Psoas muscle (tissue), 8 donors: ENCODE measurements at places on chromosomes 4 and X. TPM values are rescaled to one million over a fixed set of nuclear protein-coding genes. Genes with fewer than 3 reads are reported as not detected.

- DNase-seq, result no peak
These were observed 209.2 kb downstream of the LHFPL1 start for GRCh38 chrX:112470551-112470950.

GRCh38 chr4:153233761-153234371 lies 29.6 kb downstream of the TRIM2 start:
- no peak for DNase-seq

DNA sequence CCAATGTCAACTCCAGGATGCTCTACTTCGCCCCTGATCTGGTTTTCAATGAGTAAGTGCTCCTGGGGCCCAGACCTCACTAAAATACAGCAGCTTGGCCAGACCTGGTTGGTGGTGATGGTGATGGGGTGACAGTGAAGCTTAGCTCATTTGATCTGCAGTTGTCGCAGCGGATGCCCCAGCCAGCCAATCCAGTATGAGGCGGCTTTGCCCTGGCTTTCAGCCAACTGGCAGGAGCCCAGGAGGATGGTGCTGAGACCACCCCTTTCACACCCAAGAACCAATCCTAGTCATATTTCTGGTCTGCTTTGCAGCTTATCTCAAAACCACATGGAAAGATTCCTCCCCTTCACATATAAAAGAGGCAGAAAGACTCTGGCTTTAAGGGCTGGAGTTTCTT lies 173.8 kb downstream of the AR start:
- no peak for DNase-seq

- DNase-seq, result peak; percentile 19
These were observed 78.5 kb downstream of the ABLIM2 start for GRCh38 chr4:8079916-8080753.

DNA sequence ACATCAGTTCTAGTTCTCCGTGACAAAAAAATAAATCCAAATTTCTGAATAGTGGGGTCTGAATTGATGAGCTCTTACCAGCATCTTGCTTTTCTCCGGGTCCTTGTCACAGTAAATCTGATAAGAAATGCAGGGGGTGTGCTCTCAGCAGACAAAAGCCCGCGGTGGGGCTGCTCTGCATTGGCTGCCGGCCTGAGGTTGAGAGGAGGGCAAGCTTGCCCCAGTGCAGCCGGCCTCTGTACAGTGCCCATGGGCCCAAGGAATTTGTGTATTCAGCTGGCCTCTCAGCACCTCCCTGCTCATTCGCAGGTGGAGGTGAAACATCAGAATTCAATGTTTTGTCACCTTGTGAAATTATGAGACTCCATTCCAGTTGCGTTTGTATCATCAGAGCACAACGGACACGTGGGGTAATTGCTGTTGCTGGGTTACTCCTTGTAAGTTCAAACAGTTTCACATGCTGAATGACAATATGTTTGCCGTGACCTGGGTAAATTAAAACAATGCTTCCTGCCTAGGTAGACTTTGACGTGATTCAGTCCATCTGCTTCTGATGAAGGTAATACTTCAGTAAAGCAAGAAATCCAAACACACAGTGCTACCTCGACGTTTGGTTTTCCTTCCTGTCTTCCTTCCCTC lies 596.4 kb downstream of the MID1IP1 start:
- DNase-seq, result no peak

- peak; percentile 55 for DNase-seq
These were observed 298.3 kb downstream of the TEX13A start for GRCh38 chrX:104922206-104922621.

DNA sequence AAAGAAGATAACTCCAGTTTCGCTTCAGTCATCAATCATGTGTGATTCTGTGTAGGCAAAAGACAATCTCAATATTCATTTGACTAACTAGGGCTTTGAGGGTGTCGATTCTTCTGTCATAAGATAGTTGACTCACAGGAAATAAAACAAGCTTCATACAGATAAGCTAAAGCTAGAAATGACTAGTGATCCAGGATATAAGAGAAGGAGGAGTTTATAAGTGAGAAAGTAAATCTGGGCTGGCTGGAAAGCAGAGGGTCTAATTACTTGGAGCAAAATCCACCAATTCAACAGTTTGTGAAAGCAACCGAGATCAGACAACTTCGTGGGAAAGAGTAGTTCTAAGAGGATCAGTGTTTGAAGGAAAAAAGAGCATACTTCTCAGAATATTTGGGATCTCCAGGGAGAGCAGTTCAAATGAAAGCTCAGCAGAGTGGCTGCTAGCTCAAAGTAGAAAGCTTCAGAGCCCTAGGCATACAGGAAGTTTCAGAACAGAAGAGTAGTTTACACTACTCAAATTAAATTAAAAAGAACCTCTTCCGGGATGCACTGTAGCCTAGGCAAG lies 429.3 kb downstream of the INPP4B start:
- DNase-seq, result no peak

DNA sequence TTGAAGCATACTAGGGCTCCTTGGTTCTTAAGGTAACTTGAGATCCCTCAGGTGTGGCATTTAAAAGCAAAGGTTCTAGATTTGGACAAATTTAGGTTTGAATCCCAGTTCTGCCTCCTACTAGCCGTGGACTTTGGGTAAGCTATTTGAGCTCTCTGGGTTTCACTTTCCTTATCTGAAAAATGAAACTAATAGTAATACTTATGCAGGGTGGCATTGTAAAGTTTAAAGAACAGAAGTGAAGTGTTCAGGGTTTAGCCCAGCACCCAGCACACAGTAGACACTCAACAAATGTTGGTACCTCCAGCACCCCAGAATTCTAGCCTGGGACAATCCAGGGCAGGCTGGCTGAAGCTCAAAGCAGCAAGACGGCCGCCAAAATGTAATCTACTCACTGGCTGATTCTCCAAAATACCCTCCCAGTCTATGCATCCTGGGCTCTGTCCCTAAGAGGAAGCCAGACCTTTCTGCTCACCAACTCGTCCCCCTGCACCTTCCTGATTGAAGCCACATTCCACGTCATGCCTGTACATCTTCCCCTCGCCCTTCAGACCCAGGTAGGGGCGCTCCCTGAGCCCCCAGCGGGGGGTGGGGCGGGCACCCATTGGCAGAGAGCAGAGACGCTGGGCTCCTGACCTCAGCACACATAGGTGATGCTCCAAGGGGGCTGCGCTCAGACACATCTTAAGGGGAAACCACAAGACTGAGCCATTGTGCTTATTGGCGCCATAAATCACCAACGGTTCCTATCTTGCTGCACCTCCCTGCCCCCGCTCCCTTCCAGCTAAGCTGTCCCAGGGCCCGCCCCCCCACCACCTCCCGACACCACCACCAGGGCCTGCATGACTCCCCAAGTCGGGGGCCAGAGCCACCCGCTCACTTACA lies 160.6 kb downstream of the BCOR start:
- no peak for DNase-seq

DNA sequence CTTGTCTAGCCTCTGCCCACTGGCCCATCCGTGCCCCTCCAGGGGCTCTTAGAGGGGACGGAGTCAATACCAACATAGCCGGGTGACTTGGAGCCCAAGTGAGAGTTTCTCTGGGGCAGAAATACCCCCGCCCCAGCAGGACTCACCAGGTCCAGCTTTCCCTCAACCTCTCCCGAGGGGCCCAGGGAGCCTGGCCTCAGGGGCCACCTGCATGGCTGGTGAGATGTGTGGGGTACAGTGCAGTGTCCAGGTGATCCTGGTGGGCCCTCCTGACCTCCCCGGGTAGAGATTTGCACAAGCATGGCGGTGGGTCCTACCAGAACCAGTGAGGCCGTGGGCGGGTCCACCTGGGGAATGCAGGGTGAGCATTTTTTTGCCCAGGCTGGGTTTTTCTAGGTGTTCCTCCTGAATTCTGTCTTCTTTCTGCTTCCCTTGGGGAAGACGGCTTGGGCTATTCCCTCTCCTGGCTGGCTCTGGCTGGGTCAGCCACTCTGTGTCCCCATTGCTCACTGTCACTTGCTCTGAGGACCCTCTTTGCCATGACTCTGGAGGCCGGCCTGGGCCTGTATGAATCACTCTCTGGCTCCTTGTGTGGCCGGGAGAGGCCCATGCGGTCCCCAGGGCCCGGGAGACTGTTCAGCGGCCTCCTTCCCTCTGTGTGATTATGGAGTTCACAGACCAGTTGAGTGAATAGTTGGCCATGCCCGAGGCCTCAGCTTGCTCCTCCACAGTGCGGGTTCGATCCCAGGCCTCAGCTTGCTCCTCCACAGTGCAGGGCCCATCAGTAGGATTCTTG lies 71.0 kb upstream of the NKX1-1 start:
- peak; percentile 44 for DNase-seq

DNA sequence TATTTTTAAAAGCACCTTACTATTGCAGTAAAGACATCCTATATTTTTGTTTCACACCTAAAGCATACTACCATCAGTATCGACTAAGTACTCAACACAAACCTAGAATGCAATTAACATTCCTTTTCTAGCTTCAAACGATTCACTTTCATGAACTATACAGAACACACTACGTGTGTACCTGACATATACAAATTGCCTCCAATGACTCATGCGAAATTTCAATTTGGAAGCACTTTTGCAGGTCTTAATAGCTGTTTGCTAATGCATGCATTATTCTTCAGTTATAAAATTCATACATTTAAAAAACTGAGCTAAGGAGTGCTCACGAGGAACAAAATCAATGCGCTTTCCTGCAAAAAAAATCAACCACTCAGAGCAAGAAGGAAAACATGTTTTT lies 19.7 kb upstream of the GPM6B start:
- DNase-seq, result no peak

GRCh38 chr4:1330761-1331590 lies 16.0 kb upstream of the UVSSA start:
- peak; percentile 6 for DNase-seq

DNA sequence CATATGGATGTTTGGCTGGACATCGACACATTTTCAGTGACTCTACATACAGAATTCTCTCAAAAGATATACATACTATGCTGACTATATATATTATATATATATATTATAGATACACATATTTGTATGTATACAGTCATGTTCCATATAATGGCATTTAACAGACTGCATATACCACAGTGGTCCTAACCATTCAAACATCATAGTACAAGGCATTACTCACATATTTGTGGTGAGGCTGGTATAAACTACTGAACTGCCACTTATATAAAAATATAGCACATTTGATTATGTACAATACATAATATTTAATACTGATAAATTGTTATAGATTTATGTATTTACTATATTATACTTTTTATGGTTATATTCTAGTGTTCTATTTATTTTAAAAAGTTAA lies 168.5 kb downstream of the IL15 start:
- no peak for DNase-seq

GRCh38 chr4:77613267-77613666 lies 7.6 kb downstream of the CXCL13 start:
- no peak for DNase-seq

GRCh38 chr4:2284934-2285612 lies 23.2 kb upstream of the MXD4 start:
- DNase-seq, result no peak

- peak; percentile 13 for DNase-seq
These were observed 57.7 kb downstream of the PCGF3 start for GRCh38 chr4:763191-763810.

- no peak for DNase-seq
These were observed 126.7 kb downstream of the RBM47 start for GRCh38 chr4:40502934-40503333.

GRCh38 chrX:154019633-154020528 lies at the start of gene IRAK1:
Gene IRAK1, minus strand, starts transcription at chrX:154019902. Its CDS starts 90 bp downstream, at chrX:154019812.
- peak; percentile 81 for DNase-seq

DNA sequence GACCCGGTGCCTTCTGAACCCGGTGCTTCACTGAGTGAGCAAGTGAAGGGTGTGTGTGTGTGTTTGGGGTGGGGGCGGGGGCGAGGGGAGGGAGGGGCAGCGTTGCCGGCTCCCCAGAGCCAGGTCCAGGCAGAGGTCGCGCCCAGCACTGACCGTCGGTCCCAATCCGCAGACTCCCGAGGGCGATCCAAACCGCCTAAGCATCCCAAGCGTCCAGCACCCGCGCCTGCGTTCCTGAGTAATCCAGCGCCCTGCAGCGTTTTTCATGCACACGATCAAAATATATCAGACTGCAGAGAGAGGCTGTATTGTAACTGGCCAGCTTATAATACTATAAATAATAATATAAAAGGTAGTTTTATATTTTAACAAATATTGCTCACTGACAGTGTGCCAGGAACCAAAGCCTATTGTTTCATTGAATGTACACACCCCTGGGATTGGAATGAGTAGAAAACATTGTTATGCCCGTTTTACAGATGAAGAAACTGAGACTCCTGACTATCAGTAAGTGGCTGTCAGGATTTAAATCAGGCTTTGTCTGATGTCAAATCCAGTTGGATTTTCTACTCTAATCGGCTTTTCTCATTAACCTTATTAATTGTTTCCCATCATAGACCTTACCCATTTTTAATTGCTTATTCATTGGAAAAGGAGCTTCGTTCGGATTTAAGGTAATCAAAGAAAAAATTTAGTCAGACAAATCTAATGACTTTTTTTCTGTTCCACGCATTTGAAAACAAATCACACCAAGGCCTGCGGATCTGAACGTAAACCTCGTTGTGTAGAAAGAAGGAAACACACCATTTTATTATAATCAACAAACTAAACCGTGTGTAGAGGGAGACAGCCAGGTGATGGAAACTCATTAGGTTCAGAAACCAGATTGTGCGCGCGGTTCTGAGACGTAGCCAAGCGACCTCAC lies 4.0 kb upstream of the NKX3-2 start:
- DNase-seq, result no peak

DNA sequence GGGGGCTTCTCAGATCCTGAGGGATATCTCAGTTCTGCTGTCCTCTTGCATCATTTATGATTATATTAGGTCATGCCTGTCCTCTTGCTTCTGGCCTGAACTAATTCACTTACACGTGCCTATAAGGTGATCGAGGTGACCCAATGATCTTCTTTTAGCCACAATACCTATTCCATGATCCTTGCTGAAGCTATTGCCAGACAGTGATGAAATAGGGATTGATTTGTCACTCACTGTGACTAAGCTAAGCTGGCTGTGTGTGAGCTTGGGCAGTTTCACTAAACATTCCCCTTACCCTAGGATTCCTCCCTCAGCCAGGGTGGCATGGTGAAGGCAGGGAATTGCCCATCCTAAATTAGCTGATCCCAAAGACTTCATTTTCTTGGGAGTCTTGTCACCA lies 19.0 kb downstream of the HADH start:
- no peak for DNase-seq

Gene ARX
- total RNA-seq, result 12.8 TPM

Gene AIMP1
- 65.5 TPM for total RNA-seq

Gene DUSP21
- total RNA-seq, result not detected

Gene IL2RG
- 1.2 TPM for total RNA-seq

Gene AFF2
- 0.32 TPM for total RNA-seq

Gene TLR2
- 1.8 TPM for total RNA-seq

Gene PHKA1
- 84.8 TPM for total RNA-seq

Gene NEUROG2
- total RNA-seq, result not detected
